RPMI7951 (cell line): ENCODE measurements at places on chromosomes 3 and 15. TPM values are rescaled to one million over a fixed set of nuclear protein-coding genes. Genes with fewer than 3 reads are reported as not detected.

DNA sequence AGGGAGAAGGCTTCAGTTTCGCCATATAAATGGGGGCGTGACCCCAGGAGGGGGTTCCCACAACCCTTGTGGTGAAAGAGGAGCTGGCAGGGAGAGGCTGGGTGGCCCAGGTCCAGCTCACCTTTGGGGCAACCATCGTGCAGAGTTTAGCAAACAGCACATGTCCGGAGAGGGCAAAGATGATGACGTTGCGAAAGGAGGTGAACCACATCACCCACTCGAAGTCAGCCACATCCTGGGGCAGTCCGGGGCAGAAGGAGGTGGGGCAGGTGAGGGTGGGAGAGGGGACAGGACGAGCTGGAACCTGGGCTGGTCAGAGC, 3.7 kb downstream of the HHATL start:
- no peak for DNase-seq

DNA sequence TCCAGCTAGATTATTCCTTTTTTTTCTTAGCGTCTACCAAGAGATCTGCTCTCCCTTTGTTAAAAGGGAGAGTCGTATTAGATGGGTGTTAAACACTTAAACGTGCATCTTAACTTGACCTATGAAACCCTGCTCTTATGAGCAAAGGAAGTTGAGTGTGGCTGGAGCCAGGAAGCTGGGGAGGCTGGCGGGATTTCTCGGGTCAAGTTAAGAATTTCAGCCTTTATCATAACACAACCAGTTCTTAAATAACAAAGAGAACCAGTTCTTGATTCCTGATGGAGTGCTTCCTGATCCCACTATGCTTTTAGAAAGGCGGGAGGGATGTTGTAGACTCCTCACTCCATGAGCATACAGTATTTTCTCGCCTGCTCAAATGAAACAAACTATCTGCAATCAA, 215.1 kb downstream of the ITPR1 start:
- no peak for DNase-seq

GRCh38 chr3:113847664-113848461, 9.3 kb downstream of the GRAMD1C start:
- DNase-seq = no peak

DNA sequence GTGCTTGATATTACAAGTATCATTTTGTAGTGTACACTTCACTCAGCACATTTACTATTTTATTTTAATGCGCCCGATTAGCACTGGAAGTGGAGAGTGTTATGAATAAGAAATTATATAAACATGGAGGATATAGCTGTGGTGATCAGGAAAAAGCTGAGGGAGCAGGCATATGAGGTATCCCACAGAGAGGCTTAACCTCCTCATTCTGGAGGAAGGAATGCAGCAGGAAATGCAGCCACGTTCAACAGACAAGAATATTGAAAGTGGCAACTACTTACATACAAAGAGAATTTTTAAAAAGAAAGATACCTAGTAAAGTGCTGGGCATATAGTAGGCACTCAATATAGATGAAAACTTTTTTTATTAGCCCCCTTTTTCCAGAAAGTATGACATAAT, 166.0 kb upstream of the SATB1 start:
- DNase-seq = no peak

Gene GOLGA8T
- total RNA-seq = not detected in 2 replicates

- DNase-seq = peak; percentile 14
These were observed 16.3 kb downstream of the ARL8B start for GRCh38 chr3:5138214-5138981.

Gene CLEC3B
- total RNA-seq = 1.7 and 2.4 TPM in 2 replicates
